NCI-H1436 (cell line): ENCODE measurements at places on chromosomes 11 and 22.

- DNase-seq: no peak
Observed at GRCh38 chr11:75346296-75346695, 5.2 kb downstream of the ARRB1 start.

GRCh38 chr11:44814881-44815592, 88.3 kb downstream of the TSPAN18 start:
- no peak for DNase-seq

GRCh38 chr11:72295471-72295870, 51.5 kb upstream of the PHOX2A start:
- DNase-seq: no peak

GRCh38 chr22:37337204-37337943, 55.1 kb downstream of the CYTH4 start:
- DNase-seq: no peak

- DNase-seq: no peak
Observed at GRCh38 chr11:36400766-36401455, 104.8 kb downstream of the PRR5L start.

DNA sequence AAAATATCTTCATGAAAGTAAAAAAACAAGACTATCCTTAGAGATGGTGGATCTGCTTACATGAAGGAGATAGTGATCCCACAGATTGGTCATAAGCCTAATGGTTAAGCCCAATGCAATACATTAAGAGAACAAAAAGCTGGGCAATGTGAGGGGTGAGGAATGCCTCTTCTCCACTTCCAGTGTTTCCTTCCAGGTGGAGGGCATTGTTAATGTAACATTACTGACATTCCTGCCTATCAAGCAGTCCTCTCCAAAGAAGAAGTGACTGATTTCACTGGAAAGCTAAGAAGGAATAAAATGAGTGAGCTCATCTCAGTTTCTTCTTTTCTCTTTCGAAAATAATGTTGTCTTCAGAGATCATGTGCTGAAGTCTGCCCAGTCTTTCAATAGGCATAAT, 207.8 kb downstream of the RAB38 start:
- DNase-seq: no peak

DNA sequence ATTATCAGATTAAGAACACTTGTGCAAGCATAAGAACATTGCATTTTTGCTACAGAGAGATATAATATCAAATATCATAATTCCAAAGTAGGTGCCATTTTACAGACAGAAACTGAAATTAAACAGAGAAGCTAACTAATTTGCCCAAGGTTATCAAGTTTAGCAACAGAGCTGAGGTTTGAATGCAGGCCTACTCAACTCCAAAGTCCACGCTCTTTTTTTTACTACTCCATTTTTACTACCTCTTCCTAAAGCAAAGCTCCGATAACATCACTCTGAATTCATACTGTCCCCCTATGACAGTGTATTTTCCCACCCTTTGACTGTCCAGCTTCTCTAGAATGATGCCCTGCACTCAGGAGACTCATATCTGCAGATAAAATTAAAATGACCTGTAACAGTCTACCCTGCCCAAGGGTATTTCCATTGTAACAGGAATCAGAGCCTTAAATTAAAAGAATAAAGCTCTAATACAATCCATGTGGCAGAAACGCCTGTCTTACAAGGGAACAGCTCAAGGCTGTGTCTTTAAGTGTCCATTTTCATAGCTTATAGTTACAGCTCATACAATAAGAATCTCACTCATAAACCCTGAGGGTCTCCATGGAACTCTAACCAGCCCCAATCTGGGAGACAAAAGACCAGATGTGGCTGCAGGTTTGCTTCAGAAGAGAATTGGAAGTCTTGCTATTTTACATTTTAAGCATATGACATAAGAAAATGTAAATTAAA, 36.8 kb downstream of the ALG9 start:
- no peak for DNase-seq

DNA sequence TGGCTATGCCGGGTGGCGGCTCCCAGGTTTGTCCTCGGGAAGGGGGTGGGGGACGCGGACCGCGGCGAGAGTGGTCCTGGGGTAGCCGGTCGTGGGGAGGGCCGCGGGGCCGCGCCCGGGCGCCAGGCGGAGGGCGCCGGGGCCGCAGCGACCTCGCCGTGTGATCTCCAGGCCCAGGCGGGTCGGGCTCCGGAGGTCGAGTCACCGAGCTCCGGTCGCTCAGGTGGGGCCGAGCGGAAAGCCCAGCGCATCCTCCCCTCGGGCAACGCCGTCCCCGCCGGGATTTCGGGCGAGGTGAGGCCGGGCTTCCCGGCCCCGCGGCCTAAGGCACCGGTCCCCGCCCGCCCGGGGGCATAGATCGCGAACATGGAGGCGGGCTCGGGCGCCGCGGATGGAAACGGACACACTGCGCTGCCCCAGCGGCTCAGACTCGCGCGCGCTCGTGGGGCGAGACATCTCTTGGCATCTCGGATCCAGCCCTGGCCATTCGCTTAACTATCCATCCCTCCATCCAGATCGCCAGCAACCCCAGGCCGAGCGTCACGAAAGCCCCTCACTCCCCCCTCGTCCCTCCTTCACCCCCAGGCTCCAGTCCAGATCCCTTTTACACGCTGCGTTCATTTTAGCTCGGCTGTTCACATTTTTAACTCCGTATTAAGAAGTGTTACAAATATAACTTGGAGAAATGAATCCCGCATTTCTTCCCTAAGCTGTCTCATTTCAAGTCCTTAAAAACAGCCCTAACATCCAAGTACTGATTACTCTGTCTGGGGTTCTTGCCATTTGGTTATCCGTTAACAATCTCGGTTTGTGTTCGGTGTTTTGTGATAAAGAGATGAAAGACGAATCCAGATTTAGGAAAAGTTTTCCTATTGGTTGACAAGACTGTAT, 460 bp downstream of the ZC3H12C start:
- DNase-seq: peak; percentile 7

- DNase-seq: no peak
Observed at GRCh38 chr11:105152560-105152959, 13.0 kb upstream of the CARD18 start.

DNA sequence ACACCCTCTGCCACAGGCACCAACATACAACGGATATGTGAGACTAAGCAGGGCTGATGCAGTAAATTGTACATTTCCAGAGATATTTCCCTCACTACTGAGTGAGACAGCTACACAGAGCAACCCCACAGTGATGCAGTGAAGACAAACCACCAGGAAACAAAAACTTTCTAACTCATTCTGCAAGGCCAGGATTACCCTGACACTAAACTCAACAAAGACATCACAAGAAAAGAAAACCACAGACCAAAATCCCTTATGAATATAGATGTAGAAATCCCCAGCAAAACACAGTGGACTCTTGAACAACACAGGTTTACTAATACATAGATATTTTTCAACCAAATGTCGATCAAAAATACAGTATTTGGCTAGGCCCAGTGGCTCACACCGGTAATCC, 1.5 kb upstream of the SLC7A4 start:
- DNase-seq: no peak

DNA sequence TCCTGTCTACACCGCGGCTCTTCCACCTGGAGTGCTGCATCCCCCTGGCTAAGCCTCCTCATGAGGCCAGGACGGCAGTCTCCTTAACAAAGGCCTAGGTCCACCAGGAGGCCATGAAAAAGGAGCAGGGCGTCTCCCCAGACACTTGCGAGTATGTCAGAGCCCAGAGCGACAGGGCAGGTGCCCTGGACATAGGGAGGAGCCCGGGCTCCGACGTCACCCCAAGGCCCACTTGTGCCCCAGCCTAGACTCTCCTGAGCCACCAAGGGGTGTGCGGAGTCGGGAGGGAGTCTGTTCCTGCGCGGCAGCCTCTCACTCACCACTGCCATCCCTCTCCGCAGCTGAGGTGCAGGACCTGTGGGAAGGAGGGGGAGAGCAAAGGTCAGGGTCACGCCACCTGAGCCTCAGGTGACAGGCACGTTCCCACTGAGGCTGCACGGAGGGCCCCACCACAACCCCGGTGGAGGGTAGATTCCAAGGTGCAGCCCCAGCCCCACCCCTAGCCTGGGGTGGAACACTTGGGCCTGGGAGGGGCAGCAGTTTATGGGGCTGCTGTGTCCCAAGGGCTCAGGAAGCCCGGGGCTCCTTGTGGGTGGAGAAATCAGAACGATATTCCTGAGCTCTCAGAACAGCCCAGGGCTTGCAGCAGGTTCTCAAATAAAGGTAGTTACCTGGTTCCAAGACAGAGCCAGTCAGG, 10.6 kb downstream of the PRODH start:
- DNase-seq: no peak

GRCh38 chr22:38793721-38794466, at the start of gene DNAL4:
TSS of gene DNAL4 (minus strand) at chr22:38794143. CDS start at chr22:38782731, 11,412 bp downstream.
- peak; percentile 98 for DNase-seq

DNA sequence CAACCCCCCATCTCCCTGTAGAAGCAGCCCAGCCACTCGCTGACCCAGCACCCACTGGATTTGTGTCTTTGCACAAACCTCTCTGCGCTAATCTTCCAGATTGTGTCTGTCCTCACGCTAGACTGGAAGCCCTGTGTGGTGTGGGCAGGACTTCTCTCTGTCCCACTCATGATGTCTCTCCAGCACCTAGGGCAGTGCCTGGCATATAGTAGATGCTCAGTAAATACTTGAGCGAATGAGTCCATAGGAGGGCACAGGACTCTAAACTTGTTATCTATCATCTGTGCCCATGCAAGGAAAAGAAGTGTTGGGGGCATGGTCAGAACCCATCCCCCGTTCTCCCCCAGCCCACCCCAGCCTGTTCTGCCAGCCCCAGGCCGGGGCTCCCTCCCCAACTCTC, 22.9 kb downstream of the RPL3 start:
- no peak for DNase-seq

DNA sequence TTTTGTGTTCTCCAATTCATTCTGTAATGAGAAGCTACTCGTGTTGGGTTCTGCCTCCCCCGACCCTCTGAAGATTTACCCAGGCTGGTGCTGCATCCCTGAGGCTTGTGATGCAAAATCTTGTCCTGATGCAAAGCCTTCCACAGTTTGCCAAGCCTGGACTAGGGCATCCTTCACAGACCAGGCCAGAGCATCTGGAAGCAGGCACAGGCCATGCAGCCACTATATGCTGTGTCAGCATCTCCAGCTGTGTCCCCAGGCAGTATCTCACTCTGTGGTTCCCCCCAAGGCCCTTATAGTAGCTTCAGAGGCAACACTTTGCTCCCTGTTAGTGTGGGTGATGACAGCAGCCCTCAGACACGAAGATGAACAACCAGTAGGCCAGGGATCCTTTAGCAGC, 77.3 kb upstream of the RCN1 start:
- no peak for DNase-seq

GRCh38 chr22:39283322-39284141, 35.9 kb downstream of the RPL3 start:
- no peak for DNase-seq

- DNase-seq: no peak
Observed at GRCh38 chr22:46739094-46739870, 1.2 kb upstream of the CERK start.

- peak; percentile 73 for DNase-seq
Observed at GRCh38 chr22:37448516-37449127, 21.3 kb upstream of the ELFN2 start.

DNA sequence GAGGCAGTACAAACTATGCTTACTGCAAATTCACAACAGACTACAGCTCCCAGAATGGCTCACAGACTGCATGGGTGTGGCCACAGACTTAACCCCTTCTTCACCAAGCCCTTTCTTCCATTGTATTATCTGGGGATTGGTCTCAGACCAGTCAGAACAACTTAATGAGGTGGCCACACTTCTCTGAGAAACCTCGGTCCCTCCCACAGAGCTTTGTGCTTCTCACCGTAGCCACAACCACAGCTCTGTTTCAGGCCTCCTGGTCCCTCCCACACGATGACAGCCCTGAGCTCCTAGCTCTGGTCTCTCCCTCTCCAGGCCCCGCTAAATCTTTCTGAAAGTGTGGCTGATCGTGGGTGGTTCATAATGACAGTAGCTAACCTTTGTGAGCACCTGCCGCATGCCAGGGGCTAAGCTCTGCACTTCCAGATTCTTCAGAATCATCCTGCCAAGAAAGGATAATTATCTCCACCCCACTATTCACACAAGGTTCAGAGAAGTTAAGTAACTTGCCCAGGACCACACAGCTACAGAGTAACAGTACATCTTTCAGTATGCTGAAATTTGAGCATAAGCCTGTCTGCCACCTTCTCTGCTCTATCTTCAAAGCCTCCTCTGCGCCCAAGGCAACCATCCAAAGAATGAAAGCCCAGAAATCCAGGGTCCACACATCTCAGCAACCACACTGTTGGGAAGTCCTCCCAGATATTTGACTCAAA, 5.4 kb downstream of the PDE2A start:
- DNase-seq: no peak

- DNase-seq: no peak
Observed at GRCh38 chr11:60711276-60711675, 11.9 kb downstream of the MS4A8 start.

DNA sequence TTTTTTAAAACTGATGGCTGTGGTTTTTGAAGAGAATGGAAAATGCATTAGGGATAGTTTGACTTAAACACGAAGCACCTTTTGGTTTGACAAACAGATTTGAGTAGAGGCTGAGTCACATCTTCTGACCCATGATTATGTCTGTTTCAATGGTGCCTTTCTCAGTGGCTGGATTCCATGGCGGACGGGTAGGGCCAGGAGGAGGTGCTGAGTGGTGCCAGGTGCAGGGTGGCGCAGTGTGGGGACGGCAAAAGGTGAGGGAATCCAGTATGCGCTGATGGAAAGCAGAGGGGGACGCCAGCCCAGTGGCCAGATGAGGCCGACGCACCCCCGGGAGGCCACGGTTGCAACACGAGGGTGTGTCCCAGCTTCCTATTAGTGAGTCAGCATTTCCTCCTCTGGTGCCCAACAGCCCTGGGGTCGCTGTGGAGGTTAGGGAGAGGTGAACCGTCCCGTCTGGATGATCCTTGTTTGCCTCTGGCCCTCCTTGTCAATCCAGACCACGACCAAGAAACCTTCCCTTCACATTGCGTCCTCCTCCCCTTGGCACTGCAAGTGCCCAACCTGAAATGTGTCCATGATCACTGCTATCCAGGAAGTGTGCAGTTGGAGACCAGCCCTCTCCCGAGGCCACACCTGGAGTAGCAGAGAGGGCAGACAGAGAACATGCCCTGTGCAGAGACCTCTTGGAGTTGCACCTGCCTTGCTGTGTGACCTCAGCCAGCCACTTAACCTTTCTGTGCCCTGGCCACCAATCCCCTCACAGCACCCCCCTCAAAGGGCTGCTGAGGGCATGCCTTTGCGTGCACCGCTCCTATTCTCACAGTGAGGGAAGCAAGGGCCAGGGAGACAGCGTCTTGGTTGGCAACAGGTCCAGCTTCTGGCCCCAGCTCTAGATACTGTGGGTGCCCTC, 32.5 kb upstream of the ATXN10 start:
- no peak for DNase-seq
